ENCODE measurements at places on chromosomes 4 and X. TPM values are rescaled to one million over a fixed set of nuclear protein-coding genes. Genes with fewer than 3 reads are reported as not detected.

Gene PABPC4L
- total RNA-seq = 7.6 TPM

DNA sequence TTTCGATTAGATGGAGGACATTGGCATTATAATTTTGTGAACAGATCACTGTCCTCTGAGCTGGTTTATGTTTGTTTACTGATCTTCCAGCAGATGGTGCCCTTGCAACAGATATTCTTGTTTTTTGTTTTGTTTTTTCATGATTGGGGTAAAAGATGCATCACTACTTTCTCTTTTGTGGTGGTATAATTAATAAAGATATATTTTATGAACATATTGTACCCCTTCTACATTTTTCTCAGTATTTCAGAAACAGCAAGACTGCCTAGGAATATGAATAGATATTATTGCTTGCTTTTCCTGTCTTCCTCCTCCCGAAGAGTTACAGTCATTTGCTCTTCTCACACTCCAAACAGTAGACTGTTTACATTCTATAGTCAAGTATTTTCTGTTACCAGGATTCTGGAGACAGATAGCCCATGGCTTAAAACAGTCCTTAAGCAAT lies 905.2 kb downstream of the TRAM1L1 start:
- no peak for DNase-seq

DNA sequence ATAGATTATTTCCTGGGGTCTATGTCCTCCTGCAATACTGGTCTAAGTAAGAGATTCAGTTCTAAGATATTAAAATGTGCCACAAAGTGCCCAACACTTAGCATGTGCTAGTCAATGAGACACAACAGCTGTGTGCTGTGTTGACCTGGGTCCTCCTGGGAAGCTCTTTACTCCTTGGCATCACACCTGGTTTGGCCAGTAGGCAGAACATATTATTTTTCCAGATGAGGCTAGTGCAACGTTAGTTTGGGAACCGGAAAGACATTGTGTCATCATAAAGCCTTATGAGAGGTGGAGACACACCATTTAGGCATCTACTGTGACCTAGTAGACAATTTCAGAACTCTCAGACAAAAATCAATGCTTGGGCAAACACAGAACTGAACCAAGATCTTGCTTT lies 197.8 kb downstream of the MID1IP1 start:
- DNase-seq = no peak

DNA sequence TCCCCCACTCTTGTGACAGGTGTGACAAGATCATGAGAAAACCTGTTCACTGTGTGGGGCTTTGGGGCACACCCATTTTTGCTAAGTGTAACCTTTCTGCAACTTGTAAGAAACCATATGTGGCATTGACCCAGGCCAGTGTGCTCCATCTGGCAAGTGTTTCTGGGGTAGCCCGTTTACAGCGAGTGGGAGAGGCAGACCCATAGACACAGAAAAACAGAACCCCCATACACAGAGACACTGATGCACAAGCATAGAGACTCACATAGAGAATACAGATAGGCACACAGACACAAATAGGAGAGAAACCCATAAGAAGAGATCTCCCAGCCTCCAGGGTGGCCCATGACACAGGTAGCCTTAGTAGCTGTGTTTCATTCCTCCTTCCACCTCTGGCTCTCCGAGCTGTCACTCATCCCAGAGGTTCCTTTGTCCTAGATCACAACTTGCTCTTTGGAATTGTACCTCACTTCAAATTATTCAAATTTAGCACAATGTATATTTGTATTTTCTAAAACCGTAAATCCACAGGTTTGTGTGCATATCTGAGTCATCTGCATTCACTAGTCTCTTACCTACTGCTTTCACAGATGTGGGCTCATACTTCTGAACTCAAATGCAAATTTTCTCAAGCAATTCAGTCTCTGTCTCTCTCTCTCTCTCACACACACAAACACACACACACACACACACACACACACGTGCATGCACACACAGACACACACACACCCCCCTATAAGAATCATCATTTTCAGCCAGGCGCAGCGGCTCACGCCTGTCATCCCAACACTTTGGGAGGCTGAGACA lies 114.4 kb downstream of the SH3KBP1 start:
- DNase-seq = no peak

- DNase-seq = no peak
Observed at GRCh38 chr4:4575284-4576211, 33.7 kb upstream of the STX18 start.

GRCh38 chr4:91840359-91840758 lies 463.4 kb upstream of the GRID2 start:
- DNase-seq = no peak

Gene MTM1
- total RNA-seq = 9.4 TPM

GRCh38 chrX:1416327-1416784 lies 24.4 kb upstream of the SLC25A6 start:
- no peak for DNase-seq

GRCh38 chr4:101009471-101009870 lies 337.9 kb downstream of the PPP3CA start:
- DNase-seq = no peak

Measured in omental fat pad (tissue), 4 donors.